Cerebellum (tissue), 4 donors: ENCODE measurements at places on chromosomes 2 and 18. TPM values are rescaled to one million over a fixed set of nuclear protein-coding genes. Genes with fewer than 3 reads are reported as not detected.
A peak's percentile ranks its signal among the peaks of the same experiment; 100 is the strongest.

GRCh38 chr2:120737340-120738101 is 1.9 kb downstream of the GLI2 start:
- DNase-seq: no peak

- peak; percentile 70 for DNase-seq
These were observed 46.9 kb upstream of the CNOT11 start for GRCh38 chr2:101205521-101206479.

DNA sequence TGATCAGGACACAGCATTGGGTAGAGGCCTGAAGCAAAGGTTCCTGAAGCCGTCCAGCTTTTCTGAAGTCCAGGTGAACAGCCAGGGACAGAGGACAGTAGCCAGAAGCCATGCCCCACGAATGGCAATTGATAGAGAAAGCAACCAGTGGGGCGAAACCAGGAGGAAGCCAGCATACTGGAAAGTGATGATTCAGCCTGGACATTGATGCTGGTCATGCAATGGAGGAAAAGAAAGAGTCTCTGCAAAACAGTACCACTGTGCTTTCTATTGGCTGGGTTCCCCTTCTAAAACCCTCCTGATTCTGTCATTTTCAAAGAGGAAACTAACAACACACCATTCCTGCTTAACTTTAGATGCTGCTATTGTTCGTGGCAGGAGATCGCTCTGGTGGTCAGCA is 221.4 kb upstream of the EPAS1 start:
- no peak for DNase-seq

GRCh38 chr2:200266406-200266805 is 40.1 kb upstream of the SPATS2L start:
- no peak for DNase-seq

- DNase-seq: no peak
These were observed 3.9 kb upstream of the DLX1 start for GRCh38 chr2:172081221-172082022.

DNA sequence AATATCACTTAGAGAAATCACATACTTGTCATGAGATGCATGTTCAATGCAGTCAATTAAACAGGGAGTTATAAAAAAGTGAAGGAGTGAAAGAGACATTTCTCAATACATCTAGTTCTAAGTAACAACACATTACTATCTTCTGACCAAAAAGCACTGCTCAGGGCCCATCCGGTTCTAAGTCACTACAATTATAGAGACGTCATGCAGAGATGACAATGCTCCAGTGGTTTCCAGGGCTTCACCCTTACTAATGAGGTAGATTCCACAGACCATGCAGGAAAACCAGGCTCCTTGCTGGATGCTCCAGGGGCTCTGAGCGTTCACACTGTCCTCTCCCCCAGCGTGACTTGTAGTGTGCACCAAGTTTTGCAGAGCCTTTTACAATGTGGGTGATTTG is 88.0 kb downstream of the FTCDNL1 start:
- no peak for DNase-seq

DNA sequence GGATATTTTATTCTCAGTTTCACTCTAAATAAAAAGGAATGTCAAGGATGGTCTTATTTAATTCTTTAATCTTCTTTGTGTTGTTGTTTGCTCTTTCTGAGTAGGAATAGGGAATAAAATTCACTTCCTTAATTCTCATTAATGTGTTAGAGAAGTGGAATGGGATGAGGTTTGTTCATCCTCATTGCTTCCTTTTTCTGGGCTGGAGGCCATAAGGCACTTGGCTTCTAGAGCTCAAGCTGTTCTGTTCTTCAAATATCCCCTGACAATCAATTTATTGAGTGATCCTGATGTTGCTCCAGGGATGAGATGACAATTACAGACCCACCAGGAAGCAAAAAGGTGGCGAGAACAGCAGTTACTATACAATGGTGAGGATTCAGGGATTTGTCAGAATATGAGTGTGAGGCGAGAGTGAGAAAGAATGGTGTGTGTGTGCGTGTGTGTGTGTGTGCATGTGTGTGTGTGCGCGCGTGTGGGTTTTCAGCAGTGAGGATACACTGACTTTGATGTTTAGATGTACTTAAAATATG is 557.6 kb upstream of the FANCL start:
- no peak for DNase-seq

DNA sequence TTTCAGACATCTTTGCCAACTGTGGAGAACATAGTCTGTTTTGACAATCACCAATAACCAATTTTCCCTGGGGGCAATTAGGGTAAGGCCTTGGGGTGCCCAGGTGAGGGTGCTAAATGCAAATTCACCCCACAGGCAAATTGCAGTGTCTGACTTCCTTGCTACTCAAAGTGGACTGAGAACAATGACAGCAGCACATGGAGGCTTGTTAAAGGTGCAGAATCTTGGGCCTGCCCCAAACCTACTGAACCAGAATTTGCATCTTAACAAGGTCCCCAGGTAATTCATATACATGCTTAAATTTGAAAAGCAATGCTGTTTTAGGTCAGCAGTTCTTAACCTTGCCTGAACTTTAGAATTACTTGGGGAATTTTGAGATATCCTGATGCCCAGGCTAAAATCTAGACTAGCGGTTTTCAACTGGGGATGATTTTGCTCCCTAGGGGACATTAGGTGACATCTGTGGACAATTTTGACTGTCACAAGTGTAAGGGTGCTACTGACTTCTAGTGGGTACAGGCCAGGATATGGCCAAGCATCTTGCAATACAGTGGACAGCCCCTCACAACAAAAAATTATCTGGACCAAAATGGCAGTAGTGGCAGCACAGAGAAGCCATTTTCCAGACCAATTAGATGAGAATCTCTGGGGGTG is 80.2 kb upstream of the GCFC2 start:
- no peak for DNase-seq

DNA sequence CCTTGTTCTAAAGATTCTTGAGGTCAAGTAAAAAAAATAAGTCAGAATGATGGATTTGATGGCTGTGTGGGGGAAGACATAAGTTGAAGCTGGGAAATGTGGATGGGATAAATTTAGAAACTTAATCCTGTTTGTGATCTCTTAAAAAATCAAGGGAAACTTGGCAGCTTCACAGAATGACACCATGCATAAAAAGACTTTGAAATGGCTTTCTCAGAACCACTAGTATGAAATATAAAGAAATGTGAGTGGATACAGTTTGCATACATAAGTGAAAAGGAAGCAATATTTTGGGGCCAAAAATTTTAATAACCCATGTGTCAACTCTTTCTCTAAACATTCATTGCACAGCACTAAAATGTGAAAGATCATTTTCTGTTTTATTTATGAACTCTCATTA is 21.7 kb downstream of the CDH19 start:
- no peak for DNase-seq

DNA sequence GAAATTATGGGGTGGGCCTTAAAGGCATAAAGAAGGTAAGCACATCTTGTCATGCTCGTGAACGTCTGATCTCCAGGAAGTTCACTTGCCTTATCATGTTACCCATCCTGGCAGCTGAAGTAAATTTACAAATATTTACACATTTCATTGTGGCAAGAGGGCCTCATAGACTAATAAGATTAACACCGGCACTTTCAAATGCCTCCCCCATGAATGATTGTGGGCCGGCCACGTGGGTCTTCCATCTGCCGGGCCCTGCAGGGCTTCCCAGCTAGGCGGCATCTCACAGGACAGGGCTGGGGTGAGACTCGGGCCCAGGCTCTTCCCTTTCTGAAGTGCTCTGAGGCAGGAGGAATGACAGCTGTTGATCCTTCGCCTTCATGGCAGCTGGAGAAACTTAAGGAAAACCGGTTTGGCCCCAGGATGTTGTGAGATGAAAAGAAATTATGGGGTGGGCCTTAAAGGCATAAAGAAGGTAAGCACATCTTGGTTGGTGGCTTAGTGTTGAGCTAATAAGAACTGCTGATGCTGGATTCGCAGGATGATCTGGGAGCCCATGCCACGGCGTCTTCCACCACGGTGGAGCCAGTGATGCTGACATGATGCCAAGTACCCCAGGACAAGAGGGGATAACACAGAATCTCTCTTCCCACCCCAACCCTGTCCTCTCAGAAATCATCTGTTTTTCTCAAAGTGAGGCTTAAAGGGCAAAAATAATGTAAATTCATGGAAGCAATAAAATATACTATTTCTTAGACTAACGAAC is 176.3 kb downstream of the SEPTIN10 start:
- DNase-seq: no peak

GRCh38 chr2:30768036-30768686 is 39.1 kb downstream of the CAPN13 start:
- no peak for DNase-seq

Gene TEKT4
- 0.27 TPM for total RNA-seq

Gene LCLAT1
- total RNA-seq: 19.1 TPM

Gene NMUR1
- total RNA-seq: 0.73 TPM
